Smooth muscle cell of the brain vasculature (primary cell): ENCODE measurements at places on chromosomes 3 and 15.

GRCh38 chr3:110821586-110821985 lies 250.0 kb upstream of the NECTIN3 start:
- no peak for DNase-seq

GRCh38 chr3:165347526-165347925 lies 151.3 kb upstream of the SLITRK3 start:
- DNase-seq = no peak

GRCh38 chr3:128399221-128399915 lies 67.3 kb downstream of the DNAJB8 start:
- DNase-seq = no peak

DNA sequence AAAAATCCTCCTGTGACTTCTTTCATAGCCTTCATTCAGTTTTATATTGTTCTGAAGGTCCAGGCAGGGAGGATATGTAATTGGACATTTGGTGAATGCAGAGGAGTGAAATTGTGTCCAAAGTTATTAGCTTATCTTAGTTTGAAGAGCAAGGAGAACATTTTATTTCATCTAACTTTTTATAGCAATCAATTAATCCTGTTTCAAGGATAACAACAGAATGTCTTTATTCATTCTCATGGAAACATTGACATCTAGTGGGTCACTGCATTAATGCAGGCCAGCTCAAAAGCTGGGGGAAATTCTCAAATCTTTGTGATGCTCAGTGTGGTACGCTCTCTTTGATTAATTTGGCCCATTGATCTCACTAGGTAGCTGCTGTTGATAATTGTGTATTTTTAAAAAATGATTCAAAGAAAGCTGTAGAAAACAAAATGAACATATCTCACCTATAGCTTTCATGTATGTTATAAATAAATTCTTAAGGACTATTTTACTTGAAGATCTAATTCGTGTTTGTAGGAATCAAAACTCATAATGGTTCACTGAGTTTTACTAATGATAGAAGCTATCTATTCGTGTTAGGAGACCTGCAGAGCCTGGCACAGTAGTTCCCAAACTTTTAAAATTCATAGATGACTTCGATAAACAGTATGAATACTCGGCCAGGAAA lies 150.8 kb upstream of the KCNMB2 start:
- DNase-seq = no peak

DNA sequence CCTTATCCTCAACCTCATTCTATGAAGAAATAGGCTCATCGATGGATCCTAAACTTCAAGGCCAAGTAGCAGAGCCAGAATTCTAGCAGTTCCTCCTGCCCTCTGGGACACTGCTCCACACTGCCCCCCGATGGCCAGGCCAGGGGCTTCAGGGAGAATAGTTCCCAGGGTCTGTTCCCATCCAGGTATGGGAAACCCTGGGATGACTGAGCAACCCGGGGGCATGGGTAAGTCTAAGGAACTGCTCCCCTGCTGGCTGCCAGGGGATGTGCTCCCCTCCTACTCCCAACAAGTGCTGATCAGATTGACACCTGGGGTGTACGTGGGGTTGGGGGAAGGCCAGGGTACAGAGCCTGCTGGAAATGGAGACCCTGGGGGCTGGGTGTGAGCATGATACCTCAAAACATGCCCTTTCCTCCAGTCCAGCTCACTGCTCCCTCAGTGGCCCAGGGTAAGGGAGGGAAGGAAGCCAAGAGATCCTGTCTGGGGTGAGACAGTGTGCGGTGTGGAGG lies 7.6 kb downstream of the ULK3 start:
- no peak for DNase-seq

DNA sequence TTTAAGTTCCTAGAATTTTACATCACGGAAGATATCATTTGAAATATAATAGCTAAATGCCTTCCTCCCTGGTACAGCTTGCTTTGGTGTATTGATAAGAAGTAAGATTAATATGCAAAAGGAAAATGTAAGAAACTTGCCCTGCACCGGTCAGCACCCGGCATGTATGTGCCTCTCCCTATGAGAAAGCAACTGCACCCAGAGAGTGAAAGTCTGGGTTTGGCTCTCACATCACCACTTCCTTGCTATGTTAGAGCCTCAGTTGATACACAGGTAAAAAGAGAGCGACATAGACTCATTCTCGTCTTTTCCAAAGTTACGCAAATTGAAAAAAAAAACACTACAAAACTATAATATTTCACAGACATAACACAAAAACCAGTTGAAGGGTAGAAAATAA lies 96.7 kb downstream of the FOXP1 start:
- DNase-seq = no peak

DNA sequence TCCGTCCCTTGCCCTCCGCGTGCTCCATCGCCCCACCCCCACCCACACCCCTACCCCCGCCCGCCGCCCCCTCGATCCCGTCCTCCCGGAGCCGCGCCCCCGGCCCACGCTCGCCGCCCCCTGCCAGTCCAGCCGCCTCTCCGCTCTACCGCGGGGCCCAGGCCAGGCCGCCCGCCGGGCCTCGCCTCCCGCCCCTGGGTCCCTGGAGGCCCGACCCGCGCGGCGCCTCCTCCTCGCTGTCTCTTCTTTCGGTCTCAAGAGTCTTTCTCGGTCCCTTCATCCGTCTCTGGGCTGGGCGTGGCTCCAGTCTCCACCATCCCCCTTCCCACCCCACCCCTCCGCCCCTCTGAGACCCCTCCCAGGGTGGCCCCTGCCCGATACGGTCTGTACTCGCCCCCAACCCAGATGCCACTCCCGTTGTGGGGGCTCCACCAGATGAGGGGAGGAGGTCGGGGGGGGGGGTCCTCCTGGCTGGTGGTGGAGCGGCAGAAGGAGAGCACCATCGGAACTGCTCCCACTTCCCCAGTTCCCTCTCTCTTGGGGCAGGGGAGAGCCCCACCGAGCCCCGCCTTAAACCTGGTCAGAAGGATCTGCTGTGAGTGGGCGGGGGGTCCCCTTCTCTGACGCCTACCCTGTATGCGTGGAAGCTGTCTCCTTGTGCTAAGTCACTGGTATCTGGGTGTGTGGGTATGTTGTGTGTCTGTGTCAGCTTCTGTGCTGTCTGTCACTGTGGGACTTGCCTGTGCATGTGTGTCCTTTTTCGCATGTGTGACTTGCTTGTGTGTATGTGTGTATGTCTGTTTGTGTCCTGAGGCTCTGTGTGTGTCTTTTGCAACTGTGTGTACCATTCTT lies 1.0 kb downstream of the PRKCD start:
- DNase-seq = no peak

GRCh38 chr3:125310623-125311081 lies 64.5 kb downstream of the ZNF148 start:
- no peak for DNase-seq

DNA sequence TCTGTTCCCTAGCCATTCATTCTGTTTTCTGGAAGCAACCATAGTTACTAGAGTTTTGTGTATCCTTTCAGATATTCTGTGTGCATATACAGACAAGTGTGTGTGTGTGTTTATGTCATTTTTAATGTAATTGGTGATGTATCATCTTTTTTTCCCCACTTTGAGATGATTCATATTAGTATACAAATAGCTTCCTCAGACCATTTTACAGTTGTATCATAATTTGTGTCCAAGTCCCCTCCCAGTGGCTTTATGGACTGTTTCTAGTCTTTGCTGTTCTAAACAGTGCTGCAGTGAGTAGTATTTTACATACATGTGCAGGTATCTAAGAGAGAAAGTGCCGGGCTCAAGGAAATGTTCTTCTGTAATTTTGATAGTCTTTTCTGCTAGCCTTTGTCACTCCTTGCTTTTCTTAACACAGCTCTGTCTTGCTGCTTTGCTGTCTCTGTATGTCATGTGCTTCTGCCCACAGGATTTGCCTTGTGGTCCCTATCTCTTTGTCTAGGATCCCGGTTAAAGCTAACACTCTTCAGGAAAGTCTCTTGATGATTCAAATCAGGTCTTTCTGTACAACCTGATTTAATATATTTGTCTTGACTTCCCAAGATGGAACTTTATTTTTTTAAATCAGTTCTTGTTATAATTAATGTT lies 31.5 kb upstream of the FBXL22 start:
- DNase-seq = no peak

- no peak for DNase-seq
Observed at GRCh38 chr3:50508821-50509220, 5.4 kb upstream of the CACNA2D2 start.
